AG09309 (cell line): ENCODE measurements at places on chromosomes 4 and X.
A peak's percentile ranks its signal among the peaks of the same experiment; 100 is the strongest.

- DNase-seq = no peak
These were observed 267.4 kb downstream of the IL1RAPL1 start for GRCh38 chrX:28854637-28855036.

DNA sequence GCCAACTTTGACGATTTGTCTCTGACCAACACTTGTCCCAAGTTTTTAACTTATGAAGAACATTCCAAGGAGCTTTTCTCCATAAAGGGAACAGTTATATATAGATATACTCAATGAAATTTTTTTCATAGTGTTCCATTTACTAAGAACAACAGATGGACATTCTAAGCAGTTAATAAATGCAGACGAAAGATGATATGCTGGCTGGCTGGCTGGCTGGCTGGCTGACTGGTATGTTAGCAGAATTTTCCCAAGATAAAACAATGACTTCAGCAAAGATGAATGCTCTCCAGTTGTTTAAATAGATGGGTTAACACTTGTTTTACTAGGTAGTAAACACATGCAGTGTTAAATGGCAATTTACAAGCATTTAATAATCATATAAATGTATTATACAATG, 62.2 kb downstream of the SPANXN3 start:
- no peak for DNase-seq

- DNase-seq = no peak
These were observed 2267.9 kb upstream of the AGA start for GRCh38 chr4:179709961-179710624.

DNA sequence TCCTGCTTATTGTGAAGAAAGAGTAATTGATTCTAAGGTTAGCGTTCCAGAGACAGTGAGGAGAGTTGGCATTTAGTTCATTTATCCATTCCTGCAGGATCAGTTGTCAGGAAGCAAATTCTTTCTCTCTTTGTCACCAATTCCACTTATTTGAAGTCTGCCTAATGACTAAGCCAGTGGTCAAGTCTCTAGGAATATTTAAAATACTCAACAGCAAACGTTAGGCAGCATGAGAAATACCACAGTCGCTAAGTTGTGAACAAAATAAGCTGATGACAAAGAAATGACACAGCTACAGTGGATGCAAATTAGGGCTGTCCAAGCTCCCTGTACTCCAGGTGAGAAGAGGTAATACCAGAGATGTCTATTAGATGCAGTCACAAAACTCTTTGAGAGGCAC, 6.6 kb upstream of the MAGEB17 start:
- DNase-seq = peak; percentile 46

DNA sequence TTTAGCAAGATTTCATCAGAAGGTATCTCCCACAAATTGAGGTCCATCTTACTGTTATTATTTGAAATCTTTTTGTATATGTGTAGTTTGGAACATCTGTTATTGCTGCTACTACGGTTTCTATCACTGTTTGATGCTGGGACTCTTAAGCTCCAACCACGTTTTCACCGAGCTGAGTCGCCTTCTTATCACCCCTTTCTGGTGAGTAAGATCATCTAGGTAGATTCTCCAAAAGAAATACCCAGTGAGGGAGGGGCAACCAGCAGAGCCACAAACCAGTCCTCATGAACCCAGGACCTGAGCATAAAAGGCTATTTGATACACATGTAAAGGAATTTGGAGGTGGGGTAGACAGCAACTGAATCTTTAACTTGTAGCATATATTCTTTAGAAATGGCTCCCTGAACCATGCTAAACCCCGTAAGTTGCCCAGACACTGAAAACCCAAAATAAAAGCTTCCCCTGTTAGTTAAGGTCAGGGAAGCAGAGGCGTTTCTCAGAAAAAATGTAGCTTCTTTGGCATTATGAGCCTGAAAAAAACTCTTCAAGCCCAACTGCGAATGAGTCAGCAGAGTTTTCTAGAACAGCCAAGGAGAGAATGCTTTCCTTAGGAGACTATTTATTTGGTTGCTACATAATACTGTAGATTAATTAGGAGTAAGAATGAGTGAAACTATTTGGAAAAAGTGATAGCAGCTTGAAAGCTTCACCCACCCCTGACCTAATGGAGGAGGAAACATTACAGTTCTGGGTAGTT, 53.8 kb upstream of the ATXN3L start:
- DNase-seq = peak; percentile 65

GRCh38 chrX:42392846-42393245, 385.1 kb downstream of the PPP1R2C start:
- DNase-seq = no peak

GRCh38 chr4:79626611-79627010, 218.6 kb upstream of the GK2 start:
- DNase-seq = no peak

GRCh38 chrX:66021401-66021764, 18.5 kb downstream of the VSIG4 start:
- no peak for DNase-seq

DNA sequence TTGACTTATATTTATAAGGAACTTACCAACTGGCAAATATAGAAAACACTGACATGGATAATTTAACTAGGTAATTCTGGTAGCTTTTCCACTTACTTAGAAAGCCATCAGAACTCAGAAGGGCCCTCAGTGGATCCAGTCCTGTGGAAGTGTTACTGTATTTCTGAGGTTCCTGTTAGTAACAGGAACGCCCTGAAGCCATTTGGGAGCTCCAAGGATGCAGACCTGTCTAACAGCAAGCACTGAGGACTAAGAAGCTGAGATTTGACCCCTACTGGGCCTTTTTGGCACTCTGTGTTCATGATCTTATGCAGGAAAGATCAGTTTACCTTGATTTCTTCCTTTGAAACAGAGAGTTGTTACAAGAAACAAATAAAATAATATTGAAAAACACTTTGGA, 46.0 kb upstream of the TLL1 start:
- no peak for DNase-seq

- no peak for DNase-seq
These were observed 39.3 kb upstream of the WNK3 start for GRCh38 chrX:54397113-54397512.

DNA sequence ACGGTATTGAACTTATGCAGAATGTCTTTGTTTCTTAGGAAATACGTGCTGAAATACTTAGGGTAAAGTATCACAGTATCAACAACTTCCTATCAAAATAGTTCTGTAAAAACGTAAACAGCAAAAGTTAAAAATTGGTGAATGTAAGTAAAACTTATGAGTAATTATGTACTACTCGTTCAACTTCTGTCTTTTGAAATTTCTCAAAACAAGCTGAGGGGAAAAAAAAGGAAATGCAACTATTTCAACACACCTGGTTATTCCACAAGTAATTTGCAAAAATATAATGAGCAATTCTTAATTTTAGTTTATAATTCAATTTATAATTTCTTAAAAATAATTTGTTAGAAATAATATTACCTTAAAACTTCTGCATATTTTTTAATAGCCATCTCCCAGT, 8.3 kb downstream of the PPID start:
- DNase-seq = no peak

- DNase-seq = no peak
These were observed 28.3 kb upstream of the AP1S2 start for GRCh38 chrX:15882704-15883539.

- no peak for DNase-seq
These were observed 55.6 kb downstream of the MAP7D2 start for GRCh38 chrX:20060961-20061748.

GRCh38 chr4:26406346-26406975, 83.8 kb downstream of the CCKAR start:
- DNase-seq = no peak

DNA sequence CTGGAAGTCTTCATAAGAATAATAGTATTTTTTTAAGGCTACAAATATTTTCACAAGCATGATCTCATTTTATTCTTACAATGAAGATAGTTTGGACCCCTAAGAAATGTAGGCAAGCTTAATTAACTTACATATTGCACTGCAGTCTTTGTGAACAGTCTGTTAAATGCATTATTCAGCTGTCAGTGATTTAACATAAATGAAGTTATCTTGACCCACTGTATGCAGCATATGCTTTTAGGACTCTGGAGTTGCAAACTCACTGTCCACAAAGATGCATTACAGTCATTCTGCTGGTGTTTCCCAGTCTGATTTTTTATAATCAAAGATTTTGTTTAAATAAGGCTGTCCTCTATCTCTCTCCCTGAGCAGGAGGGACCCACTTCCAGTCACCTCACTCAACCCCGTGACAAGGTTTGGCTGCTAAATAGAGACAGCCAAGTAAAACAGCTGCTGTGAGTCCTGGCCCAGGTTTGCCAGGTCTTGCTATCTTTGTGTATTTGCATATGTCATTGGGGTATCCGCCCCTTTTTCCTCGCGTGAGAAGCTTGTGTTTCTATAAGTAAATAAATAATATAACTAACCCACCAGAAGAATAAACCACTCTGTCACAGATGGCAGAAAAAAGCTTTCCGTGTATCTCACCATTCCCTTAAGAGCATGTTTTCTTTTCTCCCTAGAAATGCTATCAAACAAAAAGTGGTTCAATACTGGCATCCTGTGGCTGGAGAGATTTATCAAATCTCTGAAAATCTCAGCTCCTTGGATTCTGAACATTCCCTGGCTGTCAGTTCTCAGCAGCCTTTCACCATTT, 67.0 kb downstream of the SLC7A11 start:
- no peak for DNase-seq

GRCh38 chr4:24795666-24796381, 451 bp downstream of the SOD3 start:
- DNase-seq = no peak

- no peak for DNase-seq
These were observed 8.1 kb downstream of the ARHGAP36 start for GRCh38 chrX:131066237-131066636.

DNA sequence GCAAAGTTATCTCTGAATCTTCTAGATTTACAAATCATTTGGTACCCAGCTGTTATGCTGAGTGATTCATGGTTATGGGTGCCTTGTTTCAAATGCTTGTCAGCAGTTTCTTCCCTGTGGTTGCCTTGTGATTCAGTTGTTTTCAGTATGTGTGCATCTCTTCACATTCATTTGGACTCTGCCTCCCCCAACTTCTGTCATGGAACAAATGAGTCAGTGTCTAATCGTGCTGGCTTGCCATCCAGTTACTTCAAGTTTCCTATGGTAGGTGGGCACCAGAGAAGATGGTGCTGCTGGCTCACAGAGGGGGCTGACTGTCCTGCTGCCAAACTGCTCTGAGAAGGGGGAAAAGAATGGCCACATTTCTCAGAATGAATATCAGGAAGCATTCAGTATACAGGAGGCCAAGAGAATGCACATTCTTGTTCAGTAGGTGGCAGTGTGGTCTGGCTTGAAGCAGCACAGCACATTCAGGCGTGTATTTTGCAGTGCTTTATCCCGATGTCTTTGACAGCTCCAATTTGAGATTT, 260.9 kb downstream of the GLUD2 start:
- peak; percentile 7 for DNase-seq

- no peak for DNase-seq
These were observed 184.2 kb downstream of the GASK1B start for GRCh38 chr4:157988641-157989040.

DNA sequence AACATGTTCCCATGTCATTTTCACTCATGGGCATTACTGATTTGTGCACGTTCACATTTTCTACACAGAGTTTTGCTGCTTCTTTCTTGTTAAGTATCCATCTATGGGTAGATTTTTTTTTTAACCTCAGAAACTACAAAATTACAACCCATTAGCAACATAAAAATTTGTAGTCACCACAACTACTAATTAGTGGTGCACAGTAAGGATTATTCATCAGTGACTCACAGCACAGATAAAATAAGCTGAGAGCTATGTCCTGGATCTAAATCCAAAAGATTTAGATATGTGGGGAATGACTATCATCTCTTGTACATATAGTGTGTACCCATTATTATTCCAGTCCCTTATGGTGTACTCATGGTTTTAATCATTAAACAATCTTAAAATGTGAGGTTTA, 19.7 kb upstream of the AMELX start:
- peak; percentile 16 for DNase-seq

DNA sequence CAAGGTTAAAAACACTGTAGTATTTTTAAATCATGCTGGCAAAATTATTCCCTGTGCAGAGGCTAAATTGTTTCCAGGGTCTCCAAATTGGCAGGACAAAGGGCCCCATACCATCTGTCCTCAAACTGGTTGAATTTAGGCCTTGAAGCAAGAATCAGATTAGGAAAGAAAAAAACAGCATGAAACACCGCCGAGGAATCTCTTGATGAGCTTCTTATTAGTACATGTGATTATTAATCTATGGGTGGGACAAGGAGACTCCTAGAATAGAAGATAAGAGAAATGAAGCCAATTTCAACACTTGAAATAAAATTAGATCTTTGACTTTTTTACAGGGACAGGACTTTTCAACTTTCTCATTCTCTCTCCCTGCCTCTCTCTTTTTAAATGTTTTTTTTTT, 7.1 kb upstream of the CLNK start:
- DNase-seq = no peak

DNA sequence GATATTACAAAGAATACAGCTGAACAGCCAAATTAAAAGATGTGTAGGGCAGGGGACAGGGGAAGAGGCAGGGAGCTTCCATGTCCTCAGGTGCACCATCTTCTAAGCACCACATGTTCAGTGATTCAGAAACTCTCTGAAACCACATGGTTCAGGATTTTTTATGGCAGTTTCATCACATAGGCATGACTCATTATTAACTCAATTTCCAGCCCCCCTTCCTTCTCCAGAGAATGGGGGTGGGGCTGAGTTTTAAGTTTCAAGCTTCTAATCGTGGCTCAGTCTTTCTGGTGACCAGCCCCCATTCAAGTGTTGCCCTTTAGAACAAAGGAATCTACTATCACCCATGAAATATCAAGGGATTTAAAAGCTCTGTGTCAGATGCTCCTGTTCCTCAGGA, 317.8 kb upstream of the GALNT7 start:
- DNase-seq = peak; percentile 20

GRCh38 chr4:38499101-38499500, 164.9 kb upstream of the KLF3 start:
- no peak for DNase-seq

DNA sequence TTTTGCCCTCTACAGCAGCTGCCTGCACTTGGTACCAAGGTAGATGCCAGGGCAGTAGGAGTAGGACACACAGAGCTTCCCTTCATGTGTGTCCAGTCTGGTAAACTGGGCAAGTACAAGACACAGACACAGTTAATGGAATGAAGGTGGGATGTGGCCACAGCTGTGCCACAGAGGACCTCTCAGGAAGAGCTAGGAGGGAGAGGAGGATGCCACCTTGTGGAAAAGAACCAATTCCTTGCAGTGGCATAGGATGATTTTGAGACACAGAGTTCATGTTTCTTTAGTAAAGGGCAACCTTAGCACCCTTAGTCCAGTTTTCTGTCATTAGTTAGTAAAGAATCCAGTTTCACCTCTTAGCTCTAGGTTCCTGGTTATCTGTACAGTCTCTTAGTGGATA, 36.3 kb upstream of the TBC1D14 start:
- no peak for DNase-seq
